ENCODE measurements at places on chromosomes 13 and 19. TPM values are rescaled to one million over a fixed set of nuclear protein-coding genes. Genes with fewer than 3 reads are reported as not detected.

The NLRP4 gene
- 0.11 TPM for total RNA-seq

The PDE4A gene
- 23.6 TPM for total RNA-seq

- DNase-seq, result no peak
Measured at GRCh38 chr13:95455782-95456181, 96.7 kb upstream of the CLDN10 start.

GRCh38 chr19:55882626-55883025 lies 46.3 kb downstream of the NLRP4 start:
- DNase-seq, result no peak

- DNase-seq, result peak; percentile 13
Measured at GRCh38 chr13:90365130-90365529, 982.4 kb upstream of the MIR17HG start.

GRCh38 chr13:76474966-76475365 lies 411.2 kb downstream of the KCTD12 start:
- no peak for DNase-seq

DNA sequence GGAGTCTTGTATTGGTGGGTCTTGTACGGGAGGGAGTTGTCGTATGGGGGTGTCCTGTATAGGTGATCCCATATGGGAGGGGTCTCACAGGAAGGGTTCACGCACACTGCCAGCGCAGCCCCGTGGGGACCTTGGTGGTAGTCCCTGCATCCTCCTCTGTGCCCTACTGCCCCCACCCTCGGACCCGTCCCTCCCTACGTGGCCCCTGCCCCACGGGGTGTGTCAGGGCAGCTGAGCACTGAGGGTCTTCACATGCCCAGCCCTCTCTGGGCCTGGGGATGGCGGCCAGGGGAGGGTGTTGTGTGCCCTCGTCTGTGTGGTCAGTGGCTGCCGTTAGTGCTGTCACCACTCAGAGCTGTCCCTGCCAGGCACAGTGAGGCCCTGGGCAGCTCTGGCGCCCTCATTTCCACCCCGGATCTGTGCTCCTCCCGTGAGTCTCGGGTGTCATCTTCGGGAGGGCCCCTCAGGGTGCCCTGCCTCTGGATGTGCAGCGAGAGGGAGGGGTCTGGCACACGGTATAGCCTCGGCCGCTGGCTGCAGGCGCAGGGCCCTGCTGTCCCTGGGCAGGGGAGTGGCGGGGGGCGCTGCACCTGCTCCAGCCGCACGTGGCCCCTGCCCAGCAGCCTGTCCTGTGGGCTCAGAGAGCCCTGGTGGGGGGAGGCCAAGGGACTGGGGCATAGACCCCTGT lies 16.0 kb upstream of the GNA15 start:
- no peak for DNase-seq

DNA sequence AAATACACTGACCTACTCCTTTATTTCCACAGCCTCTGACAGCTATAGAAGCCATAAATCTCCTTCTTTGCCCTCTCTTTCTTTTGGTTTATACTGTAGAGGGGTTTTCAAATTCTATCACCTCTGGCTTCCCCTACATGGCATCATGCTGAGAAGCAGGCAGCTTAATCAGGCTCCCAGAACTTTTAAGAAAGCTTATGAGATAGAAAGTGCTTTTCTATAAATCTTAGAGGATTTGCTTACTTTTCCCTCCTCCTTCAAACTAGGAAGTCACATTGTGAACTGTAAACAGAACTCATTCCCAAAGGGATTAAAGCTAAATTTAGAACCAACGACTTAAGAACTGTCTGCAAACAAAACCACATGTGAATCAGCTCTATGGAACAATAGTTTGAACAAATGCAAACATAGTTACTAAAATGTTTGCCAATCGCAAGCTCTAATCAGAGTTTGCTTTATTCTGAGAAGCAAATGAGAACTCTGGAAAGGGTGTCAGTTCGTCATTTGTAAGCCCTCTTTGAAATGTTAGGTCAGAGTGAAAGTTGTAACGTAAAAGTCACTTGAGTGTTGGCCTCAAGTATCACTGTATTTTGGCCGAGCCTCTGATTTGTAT lies 344.1 kb downstream of the RFC3 start:
- DNase-seq, result peak; percentile 68

DNA sequence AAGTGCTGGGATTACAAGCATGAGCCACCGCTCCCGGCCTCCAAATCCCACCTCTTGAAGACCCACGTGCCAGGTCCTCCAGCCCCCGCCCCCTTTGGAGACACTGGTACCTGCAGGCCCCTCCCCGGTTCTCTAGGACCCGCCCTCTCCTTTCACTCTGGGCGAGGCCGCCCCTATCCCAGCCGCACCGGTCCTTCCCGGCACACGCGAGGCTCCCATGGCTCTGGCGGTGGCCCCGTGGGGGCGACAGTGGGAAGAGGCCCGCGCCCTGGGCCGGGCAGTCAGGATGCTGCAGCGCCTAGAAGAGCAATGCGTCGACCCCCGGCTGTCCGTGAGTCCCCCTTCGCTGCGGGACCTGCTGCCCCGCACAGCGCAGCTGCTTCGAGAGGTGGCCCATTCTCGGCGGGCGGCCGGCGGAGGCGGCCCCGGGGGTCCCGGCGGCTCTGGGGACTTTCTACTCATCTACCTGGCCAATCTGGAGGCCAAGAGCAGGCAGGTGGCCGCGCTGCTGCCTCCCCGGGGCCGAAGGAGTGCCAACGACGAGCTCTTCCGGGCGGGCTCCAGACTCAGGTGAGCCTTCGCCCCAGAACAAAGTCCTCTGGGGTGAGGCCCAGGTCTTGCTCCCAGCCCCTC lies at the start of gene CBLC:
TSS of gene CBLC (plus strand) at position 176 of the 633 bp plus-strand sequence. CDS start at position 218, 42 bp downstream.
- peak; percentile 26 for DNase-seq

DNA sequence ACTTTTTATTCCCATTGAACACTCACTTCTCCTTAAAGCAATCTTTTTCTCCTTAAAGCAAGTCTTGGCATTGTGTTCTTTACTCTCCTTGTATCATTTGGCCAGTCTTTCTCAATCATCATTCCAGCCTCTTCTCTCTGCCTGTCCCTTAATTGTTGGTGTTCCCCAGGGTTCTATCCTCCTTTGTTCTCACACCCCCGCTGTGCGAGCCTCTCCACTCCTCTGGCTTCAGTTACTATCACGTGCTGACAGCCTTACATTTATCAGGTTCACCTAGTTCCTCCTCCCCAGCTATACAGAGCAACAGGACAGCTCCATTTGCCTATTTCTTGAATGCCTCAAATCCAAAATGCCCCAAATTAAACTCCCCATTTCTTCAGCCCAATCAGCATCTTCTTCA lies 24.6 kb downstream of the CYSLTR2 start:
- DNase-seq, result no peak

- DNase-seq, result no peak
Measured at GRCh38 chr13:93216122-93216521, 10.5 kb upstream of the GPC6 start.

- no peak for DNase-seq
Measured at GRCh38 chr19:30966486-30966885, 382.8 kb downstream of the TSHZ3 start.

GRCh38 chr19:53999694-54000093 lies 8.3 kb downstream of the CACNG6 start:
- DNase-seq, result no peak

GRCh38 chr13:105410602-105411001 lies 1124.9 kb downstream of the EFNB2 start:
- peak; percentile 22 for DNase-seq

The COL5A3 gene
- total RNA-seq, result 15.1 TPM

GRCh38 chr13:99205621-99206220 lies 5.1 kb downstream of the UBAC2 start:
- DNase-seq, result no peak

GRCh38 chr19:29724102-29724641 lies 9.1 kb upstream of the C19orf12 start:
- DNase-seq, result peak; percentile 49

The NR1H2 gene
- total RNA-seq, result 52.5 TPM

DNA sequence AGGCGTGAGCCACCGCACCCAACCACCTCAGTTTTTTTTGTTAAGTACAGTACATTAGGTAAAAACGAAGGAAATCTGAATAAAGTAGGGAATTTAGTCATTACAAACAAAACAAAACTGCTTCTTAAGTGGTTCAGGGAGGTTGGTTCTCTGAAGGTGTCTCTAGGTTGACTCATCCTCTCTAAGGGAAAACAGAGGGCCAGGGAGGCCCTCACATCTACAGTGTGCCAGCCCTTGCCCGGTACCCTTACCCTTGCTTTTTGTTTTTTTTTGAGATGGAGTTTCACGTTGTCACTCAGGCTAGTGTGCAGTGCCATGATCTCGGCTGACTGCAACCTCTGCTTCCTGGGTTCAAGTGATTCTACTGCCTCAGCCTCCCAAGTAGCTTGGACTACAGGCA lies 17.2 kb upstream of the JUND start:
- DNase-seq, result no peak

DNA sequence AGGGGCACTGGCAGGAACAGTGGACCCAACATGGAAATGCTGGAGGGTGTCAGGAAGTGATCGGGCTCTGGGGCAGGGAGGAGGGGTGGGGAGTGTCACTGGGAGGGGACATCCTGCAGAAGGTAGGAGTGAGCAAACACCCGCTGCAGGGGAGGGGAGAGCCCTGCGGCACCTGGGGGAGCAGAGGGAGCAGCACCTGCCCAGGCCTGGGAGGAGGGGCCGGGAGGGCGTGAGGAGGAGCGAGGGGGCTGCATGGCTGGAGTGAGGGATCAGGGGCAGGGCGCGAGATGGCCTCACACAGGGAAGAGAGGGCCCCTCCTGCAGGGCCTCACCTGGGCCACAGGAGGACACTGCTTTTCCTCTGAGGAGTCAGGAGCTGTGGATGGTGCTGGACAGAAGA lies 4.1 kb downstream of the KLK2 start:
- DNase-seq, result no peak

The OSCAR gene
- total RNA-seq, result 4.4 TPM

DNA sequence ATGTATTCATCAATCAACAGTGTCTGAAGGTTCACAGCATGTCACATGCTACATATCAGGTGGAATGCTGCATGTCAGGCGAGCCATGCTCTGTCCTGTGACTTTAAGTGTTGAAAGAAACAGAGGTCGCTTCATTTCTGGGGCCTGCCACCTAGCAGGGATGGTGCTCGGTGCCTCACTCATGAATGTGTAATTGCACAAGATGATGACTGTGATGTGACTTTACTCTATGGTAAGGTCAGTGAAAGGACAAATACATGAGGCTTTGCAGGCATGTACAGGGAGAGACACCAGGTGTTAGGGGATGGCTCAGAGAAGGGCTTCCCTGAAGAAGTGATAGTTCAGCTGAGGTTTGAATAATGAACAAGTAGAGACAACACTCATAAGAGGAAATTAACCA lies 66.7 kb downstream of the FRY start:
- DNase-seq, result no peak

The LILRA1 gene
- total RNA-seq, result 2.1 TPM

- DNase-seq, result no peak
Measured at GRCh38 chr13:24267274-24267673, 42.1 kb upstream of the C1QTNF9 start.

- DNase-seq, result no peak
Measured at GRCh38 chr13:46656786-46657185, 103.8 kb downstream of the LRCH1 start.

GRCh38 chr13:87810391-87810801 lies 139.2 kb downstream of the SLITRK5 start:
- no peak for DNase-seq

- no peak for DNase-seq
Measured at GRCh38 chr19:29623726-29624488, 17.8 kb downstream of the POP4 start.

GRCh38 chr13:36680913-36681312 lies 7.1 kb downstream of the SERTM1 start:
- peak; percentile 19 for DNase-seq

DNA sequence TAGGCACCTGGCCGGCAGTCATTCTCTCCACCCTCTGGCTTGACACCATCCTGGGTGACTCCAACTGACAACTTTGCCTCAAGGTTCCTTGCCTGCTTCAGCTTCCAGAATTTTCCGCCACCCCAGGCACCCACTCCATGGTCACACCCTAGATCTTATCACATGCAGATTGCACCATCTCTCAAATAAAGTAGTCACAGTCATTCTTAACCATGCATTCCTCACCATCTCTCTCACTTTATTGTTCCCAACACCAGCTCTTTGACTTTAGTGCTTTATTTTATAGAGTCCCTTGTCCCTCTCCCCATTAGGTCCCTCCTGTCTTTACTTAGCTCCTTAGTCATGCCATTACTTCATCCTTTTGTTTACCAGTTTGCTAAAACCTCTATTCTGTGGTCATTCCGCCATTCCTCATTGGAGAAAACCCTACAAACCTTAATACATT lies 351.7 kb downstream of the SPRY2 start:
- no peak for DNase-seq

DNA sequence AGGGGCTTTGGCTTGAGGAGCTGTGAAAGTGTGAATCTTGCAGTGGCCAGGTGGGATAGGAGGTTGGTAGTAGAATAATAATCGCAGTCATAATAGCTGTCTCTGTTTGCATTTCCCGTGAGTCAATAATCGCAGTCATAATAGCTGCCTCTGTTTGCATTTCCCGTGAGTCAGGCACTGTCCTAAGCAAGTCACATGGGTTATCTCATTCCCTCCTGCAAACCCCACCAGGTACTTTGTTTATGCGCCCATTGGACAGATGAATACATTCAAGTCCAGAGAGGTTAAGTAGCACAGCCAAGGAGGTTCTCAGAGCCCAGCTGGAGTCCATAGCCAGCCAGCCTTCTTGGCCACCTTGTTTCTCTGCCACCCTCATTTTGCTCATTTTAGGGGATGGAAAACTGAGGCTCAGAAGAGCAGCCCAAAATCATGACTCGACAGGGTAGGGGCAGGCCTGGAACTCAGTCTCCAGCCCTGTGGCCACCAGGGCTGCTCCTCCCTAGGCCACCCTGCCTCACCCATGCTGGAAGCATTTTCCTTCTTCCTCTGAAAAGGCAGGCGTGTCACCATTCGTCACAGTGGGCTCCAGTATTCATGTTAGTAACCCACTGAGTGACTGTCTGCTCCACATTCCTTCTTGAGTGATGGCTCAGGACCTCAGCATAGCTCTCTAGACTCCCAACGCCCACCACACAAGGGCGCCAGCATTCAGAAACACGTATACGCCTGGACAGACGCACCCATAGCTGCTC lies 206.2 kb downstream of the URI1 start:
- DNase-seq, result no peak

- DNase-seq, result no peak
Measured at GRCh38 chr13:22061371-22061805, 390.5 kb downstream of the FGF9 start.

The GAPDHS gene
- not detected for total RNA-seq

The SLITRK6 gene
- 26.7 TPM for total RNA-seq

- peak; percentile 51 for DNase-seq
Measured at GRCh38 chr19:44608391-44608821, 5.0 kb upstream of the IGSF23 start.

DNA sequence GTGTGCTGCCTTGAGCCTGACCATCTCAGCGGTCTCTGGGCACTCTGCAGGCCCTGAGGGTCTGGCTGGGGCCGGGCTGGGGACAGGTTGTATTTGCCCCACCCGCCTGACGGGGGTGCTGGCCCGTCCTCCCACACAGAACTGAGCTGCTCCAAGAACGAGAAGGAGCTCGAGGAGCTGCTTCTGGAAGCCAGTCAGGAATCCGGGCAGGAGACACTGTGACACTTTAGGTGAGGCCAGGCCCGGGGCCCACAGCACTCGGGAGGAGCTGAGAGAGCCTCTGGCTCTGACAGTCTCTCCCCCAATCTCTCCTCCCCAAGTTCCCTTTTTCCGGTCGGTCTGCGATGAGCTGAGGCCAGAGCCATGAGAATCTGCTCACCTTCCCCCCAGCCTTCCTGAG lies 14.5 kb downstream of the NKPD1 start:
- no peak for DNase-seq

The MKNK2 gene
- 333 TPM for total RNA-seq

The ZNF222 gene
- total RNA-seq, result 5.9 TPM

- DNase-seq, result peak; percentile 88
Measured at GRCh38 chr19:55301459-55302317, 17.9 kb downstream of the BRSK1 start.

Data from lung (tissue), 17 donors.